ENCODE measurements at places on chromosomes 6 and 20.

DNA sequence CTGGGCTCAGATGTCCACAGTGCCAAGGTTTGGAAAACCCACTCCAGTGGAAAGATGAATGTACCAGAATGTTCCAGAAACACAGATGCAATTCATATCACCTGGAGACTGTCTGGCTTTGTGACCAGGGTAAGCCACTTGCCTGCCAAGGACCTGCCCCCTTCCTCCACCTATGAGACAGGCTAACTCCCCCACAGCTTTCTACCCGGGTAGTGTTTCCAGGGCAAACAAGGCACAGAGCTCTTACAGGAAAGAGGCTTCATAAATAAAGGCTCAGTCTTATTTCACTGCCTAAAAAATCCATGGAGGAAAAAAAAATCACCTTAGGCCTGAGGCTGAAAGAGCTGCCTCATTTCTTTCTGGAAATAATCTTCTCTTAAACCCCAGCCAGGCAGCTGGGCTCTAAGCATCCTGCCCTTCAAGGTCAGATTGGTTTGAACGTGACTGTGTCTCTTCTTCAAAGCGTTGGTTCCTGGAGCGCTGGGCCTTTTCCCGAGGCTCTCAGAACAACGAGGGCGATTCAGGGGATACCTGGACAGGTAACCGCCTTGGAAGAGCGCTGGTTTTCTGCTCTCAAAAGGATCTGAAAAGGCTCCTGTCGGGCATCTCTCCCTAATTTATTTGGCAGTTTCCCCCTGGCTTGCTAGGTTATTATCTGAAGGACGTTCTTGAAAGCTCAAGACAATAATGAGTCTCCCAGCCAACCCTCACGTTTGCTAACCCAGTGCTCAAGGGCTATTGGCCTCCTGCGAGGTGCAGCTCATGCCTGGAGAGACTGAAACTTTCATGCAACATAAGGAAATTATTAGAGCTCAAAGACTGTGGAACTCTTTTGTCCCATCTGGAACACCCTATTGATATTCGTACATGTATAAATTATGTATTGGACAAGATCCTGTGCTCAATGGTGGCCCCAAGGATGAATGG is 199.2 kb upstream of the PMEPA1 start:
- no peak for DNase-seq

- DNase-seq, result peak; percentile 49
Measured at GRCh38 chr20:51541189-51542032, 1.1 kb downstream of the NFATC2 start.

- DNase-seq, result no peak
Measured at GRCh38 chr6:56709650-56710049, 67.0 kb upstream of the DST start.

GRCh38 chr6:3315841-3316240 is 57.1 kb downstream of the PSMG4 start:
- DNase-seq, result peak; percentile 85

DNA sequence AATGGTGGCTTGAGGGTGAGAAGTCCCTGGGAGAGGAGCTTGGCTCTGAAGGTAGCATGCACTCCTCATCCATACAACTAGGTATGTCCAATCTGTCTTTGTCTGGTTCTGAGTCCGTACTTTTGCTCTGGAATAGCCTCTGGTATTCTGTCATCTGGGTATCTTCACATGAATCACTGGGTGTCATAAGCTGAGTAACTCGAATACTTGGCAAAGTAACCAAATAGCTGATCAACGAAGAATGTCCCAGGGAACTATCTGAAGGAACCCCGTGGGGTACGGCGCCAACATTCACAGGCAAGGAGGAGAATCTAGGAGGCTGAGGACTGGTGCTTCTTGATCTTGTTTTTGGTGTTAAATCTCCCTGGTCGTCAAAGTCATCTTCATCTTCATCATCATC is 184.8 kb downstream of the HIVEP2 start:
- peak; percentile 58 for DNase-seq

DNA sequence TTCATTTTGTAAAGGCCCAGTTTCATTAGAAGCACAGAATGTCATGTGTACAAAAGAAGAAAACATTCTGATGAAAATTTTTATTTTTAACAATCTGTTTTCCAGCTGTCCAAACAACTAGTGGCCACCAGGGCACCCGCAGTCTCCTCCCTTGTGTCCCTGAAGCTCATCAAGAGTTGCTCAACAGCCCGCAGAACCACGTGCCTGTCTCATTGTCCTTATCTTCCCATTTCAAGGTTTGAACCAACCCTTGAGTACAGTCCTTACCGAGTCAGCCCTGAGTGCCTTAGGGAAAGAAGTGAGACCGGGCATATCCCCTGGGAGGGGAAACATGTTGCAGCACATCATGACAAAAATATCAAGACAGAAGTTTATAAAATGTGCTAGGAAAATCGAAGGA is 15.9 kb upstream of the ZNF133 start:
- peak; percentile 46 for DNase-seq

GRCh38 chr6:39104528-39104927 is 10.5 kb downstream of the SAYSD1 start:
- no peak for DNase-seq

DNA sequence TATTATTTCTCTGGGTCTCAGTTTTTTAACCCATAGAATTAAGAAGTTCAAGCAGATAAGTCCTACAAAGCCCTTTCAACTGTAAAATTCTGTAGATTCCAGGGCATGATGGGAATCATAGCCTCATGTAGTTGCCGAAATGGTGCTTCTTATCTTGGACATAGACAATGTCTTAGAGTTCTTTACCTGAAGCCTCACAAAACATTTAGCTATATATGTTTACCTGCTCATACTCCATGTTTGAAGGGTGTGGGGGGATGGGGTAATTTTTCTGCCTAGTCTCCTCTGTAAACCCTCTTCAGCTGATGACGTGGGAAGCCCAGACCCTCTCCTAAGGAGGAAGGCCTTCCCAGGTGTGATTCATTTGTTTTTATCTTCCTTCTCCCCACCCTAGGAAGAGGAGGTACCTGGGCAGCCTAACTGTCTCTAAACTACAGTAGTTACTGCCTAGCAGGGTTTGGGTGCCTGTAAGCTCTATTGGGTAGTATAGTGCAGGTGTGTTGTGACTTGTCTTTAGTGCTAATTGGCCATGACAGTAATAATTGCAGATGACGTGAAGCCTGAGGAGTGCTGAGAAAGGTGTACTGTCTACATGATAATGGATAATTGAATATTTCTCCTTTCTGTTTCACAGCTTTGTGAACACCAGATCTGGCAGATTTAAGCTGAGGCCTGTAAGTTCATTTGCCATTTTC is 230.8 kb downstream of the TFAP2B start:
- DNase-seq, result no peak

GRCh38 chr20:64047968-64048401 is 1.5 kb downstream of the SOX18 start:
- DNase-seq, result no peak

DNA sequence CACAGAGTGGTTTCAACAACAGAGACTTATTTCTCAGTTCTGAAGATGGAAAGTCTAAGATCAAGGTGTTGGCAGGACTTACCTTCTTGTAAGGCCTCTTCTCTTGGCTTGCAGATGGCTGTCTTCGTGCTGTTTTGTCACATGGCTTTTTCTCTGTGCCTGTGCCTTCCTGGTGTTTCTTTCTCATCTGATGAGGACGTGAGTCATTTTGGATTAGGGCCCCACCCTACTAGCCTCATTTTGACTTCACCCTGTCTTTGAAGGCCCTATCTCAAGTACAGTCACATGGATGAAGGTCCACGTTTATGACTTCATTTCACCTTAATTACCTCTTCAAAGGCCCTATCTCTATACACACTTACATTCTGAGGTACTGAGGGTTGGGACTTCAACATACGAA is 41.4 kb upstream of the LAMA2 start:
- no peak for DNase-seq

- DNase-seq, result no peak
Measured at GRCh38 chr6:152981219-152981618, 1.6 kb downstream of the FBXO5 start.

Data from choroid plexus epithelial cell (primary cell).